Spinal cord (tissue), 10 donors: ENCODE measurements at places on chromosomes 3 and 15. TPM values are rescaled to one million over a fixed set of nuclear protein-coding genes. Genes with fewer than 3 reads are reported as not detected.

The CFAP91 gene
- total RNA-seq: 8.8 TPM

The POPDC2 gene
- total RNA-seq: 4.6 TPM

The ZDHHC23 gene
- 10.6 TPM for total RNA-seq

The GLDN gene
- total RNA-seq: 34.7 TPM

The KBTBD13 gene
- not detected for total RNA-seq

The OR5K4 gene
- total RNA-seq: not detected

The MUC13 gene
- 0.06 TPM for total RNA-seq

The LRTM1 gene
- 0.17 TPM for total RNA-seq

The GOLGA6L9 gene
- 6.1 TPM for total RNA-seq

The SPRED1 gene
- total RNA-seq: 85.8 TPM

The CMTM8 gene
- 1.0 TPM for total RNA-seq

The GRAMD2A gene
- total RNA-seq: 1.8 TPM

The RHOV gene
- total RNA-seq: 2.8 TPM

GRCh38 chr3:79405183-79405582, 362.6 kb downstream of the ROBO1 start:
- DNase-seq: no peak
- H3K4me1 ChIP-seq: no peaks in the 10 kb centered on the region
- H3K27ac ChIP-seq: no peak overlapping the region
- H3K4me3 ChIP-seq: no peak overlapping the region
- H3K36me3 ChIP-seq: no peaks in the 10 kb centered on the region

DNA sequence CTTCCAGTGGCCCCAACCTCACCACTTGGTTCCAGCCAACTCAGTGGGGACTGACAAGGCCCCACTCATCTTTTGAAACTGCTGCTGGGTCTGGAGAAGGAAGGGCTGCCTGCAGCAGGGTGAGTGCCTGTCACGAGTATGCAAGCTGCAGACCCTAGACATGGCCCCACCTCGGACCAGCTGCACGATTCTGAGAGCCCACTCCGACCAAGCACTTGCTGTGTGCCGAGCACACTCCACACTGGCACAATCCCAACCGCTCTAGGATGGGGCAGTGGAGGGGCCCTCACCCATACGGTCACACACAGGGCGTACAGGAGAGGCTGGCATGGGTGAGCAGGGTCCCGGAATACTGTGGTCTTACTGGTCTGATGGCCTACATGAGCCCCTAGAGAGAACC, 8.0 kb upstream of the PLXND1 start:
- no peak for DNase-seq
- H3K27ac ChIP-seq: no peak overlapping the region
- H3K27me3 ChIP-seq: no peaks in the 10 kb centered on the region
- peaks cover 42% of the 10 kb centered on the region for H3K4me1 ChIP-seq

- DNase-seq: no peak
- no peaks in the 10 kb centered on the region for H3K36me3 ChIP-seq
- no peak overlapping the region for H3K4me3 ChIP-seq
- no peaks in the 10 kb centered on the region for H3K27me3 ChIP-seq
Observed at GRCh38 chr3:113152849-113153248, 58.5 kb upstream of the BOC start.

DNA sequence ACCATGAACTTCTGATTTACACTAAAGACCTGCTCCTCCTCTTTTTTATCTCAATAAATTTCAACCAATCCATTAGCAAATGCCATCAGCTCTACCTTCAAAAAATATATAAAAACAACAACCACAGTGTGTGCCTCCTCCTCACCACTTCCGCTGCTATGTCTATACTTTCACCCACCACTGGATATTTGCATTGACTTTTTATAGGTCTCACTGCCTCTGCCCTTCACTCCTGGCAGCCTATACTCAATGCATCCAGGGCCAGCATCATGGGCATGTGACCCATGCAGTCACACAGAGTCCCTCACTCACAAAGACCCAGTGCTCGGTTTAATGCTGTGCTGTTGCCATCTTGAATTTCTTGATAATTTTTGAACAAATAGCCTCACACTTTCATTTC, 53.5 kb upstream of the CCDC54 start:
- no peaks in the 10 kb centered on the region for H3K36me3 ChIP-seq
- no peaks in the 10 kb centered on the region for H3K27me3 ChIP-seq
- no peak overlapping the region for H3K27ac ChIP-seq
- no peak for DNase-seq

GRCh38 chr15:75718328-75718727, 5.7 kb upstream of the CSPG4 start:
- peaks cover 5% of the 10 kb centered on the region for H3K27me3 ChIP-seq
- DNase-seq: no peak
- H3K4me3 ChIP-seq: no peak overlapping the region
- peaks cover 28% of the 10 kb centered on the region for H3K4me1 ChIP-seq

- no peak overlapping the region for H3K4me3 ChIP-seq
- no peaks in the 10 kb centered on the region for H3K4me1 ChIP-seq
- no peak overlapping the region for H3K27ac ChIP-seq
- no peak for DNase-seq
Observed at GRCh38 chr3:188516515-188516914, 362.6 kb downstream of the LPP start.

- no peaks in the 10 kb centered on the region for H3K27me3 ChIP-seq
- peaks cover 10% of the 10 kb centered on the region for H3K36me3 ChIP-seq
- peaks cover 19% of the 10 kb centered on the region for H3K4me1 ChIP-seq
- no peak overlapping the region for H3K27ac ChIP-seq
- no peak overlapping the region for H3K4me3 ChIP-seq
- DNase-seq: no peak
Observed at GRCh38 chr15:43749690-43750345, 3.6 kb downstream of the PDIA3 start.

- peaks cover 5% of the 10 kb centered on the region for H3K4me1 ChIP-seq
- H3K4me3 ChIP-seq: no peak overlapping the region
- no peaks in the 10 kb centered on the region for H3K36me3 ChIP-seq
- no peaks in the 10 kb centered on the region for H3K27me3 ChIP-seq
Observed at GRCh38 chr3:45318689-45319088, 69.7 kb upstream of the LARS2 start.

- no peaks in the 10 kb centered on the region for H3K27me3 ChIP-seq
- H3K27ac ChIP-seq: no peak overlapping the region
- DNase-seq: no peak
- no peak overlapping the region for H3K4me3 ChIP-seq
- peaks cover 45% of the 10 kb centered on the region for H3K36me3 ChIP-seq
- no peaks in the 10 kb centered on the region for H3K4me1 ChIP-seq
Observed at GRCh38 chr15:78790027-78790426, 21.2 kb downstream of the ADAMTS7 start.

- H3K27ac ChIP-seq: no peak overlapping the region
- no peaks in the 10 kb centered on the region for H3K36me3 ChIP-seq
- no peak overlapping the region for H3K4me3 ChIP-seq
- no peaks in the 10 kb centered on the region for H3K27me3 ChIP-seq
- H3K4me1 ChIP-seq: no peaks in the 10 kb centered on the region
Observed at GRCh38 chr15:39096608-39097205, 484.2 kb upstream of the THBS1 start.

GRCh38 chr3:41357271-41357670, 158.0 kb downstream of the CTNNB1 start:
- no peak for DNase-seq
- no peaks in the 10 kb centered on the region for H3K4me1 ChIP-seq
- no peaks in the 10 kb centered on the region for H3K36me3 ChIP-seq
- H3K27me3 ChIP-seq: no peaks in the 10 kb centered on the region
- H3K27ac ChIP-seq: no peak overlapping the region

- no peak for DNase-seq
- H3K36me3 ChIP-seq: no peaks in the 10 kb centered on the region
- no peaks in the 10 kb centered on the region for H3K4me1 ChIP-seq
- no peaks in the 10 kb centered on the region for H3K27me3 ChIP-seq
- no peak overlapping the region for H3K4me3 ChIP-seq
Observed at GRCh38 chr3:160049988-160050387, 61.4 kb downstream of the IL12A start.

DNA sequence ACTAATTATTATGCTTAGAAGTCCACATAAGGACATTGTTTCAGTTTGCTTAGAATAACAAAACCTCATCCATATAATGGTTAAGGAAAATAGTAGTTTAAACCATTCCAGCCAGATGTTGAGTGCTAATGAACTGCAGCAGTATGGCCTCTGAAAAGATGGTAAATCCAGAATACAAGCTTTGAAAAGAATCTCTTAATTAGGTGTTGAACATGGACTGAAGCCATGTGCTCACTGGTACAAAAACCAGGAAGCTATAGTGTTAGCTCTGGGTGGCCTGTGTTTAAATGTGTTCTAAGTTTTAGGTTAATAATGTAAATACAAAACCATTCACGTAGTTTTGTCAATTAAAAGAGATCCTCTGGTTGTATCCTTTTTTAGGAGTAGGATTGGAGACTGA, 78.2 kb downstream of the GALK2 start:
- H3K27me3 ChIP-seq: no peaks in the 10 kb centered on the region
- no peak overlapping the region for H3K27ac ChIP-seq
- DNase-seq: no peak
- H3K4me3 ChIP-seq: no peak overlapping the region
- H3K4me1 ChIP-seq: no peaks in the 10 kb centered on the region

DNA sequence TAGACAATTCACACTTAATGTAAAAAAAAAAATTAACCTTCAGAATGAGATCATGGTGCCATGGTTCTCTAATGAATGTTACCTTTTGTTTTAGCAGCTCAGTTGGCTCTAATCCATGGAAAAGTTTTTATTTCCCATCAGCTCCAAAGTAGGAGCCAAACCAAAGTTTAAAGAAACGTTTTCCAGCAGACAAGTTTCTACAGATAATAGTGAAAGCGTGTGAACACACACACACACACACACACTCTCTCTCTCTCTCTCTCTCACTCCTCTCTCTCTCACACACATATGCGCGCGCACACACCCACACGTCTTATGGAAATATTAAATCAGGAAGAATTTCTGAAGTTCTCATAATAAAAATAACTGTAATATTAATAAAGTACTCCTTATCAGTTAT, 46.9 kb downstream of the MBNL1 start:
- no peak for DNase-seq
- H3K36me3 ChIP-seq: no peaks in the 10 kb centered on the region
- H3K27ac ChIP-seq: no peak overlapping the region
- no peaks in the 10 kb centered on the region for H3K4me1 ChIP-seq
- no peaks in the 10 kb centered on the region for H3K27me3 ChIP-seq

DNA sequence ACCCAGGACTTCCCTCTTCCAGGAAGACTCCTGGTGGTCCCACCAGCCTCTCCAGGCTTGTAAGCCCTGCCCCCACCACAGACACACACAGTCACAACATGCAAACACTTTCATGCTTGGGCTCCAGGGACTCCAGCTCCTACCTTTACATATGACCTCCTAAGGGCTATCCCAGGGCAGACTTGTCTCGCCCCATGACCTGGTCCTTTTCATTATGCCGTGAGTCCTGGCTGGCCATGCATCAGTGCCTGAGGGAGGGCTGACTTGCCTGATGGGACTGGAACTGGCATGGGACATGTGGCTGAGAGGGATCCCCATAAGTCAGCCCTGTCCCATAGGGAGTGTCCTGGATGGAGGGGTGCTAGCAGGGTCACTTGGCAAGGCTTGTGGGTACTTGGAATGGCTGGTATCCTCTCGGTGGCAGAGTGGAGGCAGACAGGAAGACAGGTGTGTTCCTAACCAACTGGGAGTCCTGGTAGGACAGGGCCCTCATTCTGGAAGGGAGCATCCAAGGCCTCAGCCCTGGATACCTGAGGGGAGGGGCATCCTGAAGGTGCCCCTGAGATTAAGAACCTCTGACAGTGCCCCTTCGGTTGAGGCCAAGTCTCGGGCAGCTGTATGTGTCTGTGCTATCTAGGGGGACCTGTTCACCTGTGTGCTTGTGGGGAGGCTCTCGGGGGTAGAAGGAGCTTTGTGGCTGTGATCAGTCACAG, 540 bp upstream of the HHATL start:
- H3K4me1 ChIP-seq: peaks cover 22% of the 10 kb centered on the region
- no peaks in the 10 kb centered on the region for H3K27me3 ChIP-seq
- no peak overlapping the region for H3K27ac ChIP-seq
- H3K36me3 ChIP-seq: peaks cover 10% of the 10 kb centered on the region
- H3K4me3 ChIP-seq: no peak overlapping the region

DNA sequence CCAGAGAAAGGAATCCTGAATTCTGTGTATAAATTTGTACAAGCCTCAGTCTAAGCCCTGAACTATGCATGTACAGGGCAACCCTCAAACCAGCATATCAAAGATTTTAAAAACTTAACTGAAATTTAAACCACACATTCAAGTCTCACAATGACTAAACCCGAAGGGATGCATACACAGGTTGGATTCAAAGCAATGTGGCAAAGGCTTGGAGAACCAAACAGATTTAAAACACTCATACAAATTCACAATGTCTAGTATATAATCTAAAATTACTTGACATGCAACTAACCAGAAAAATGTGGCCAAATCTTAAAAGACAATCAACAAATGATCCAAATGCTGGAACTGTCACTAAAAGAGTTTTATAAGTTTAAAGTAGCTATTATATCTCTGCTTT, 36.4 kb downstream of the CEP152 start:
- H3K36me3 ChIP-seq: no peaks in the 10 kb centered on the region
- H3K4me1 ChIP-seq: no peaks in the 10 kb centered on the region
- H3K27ac ChIP-seq: no peak overlapping the region
- DNase-seq: no peak
- H3K27me3 ChIP-seq: no peaks in the 10 kb centered on the region

DNA sequence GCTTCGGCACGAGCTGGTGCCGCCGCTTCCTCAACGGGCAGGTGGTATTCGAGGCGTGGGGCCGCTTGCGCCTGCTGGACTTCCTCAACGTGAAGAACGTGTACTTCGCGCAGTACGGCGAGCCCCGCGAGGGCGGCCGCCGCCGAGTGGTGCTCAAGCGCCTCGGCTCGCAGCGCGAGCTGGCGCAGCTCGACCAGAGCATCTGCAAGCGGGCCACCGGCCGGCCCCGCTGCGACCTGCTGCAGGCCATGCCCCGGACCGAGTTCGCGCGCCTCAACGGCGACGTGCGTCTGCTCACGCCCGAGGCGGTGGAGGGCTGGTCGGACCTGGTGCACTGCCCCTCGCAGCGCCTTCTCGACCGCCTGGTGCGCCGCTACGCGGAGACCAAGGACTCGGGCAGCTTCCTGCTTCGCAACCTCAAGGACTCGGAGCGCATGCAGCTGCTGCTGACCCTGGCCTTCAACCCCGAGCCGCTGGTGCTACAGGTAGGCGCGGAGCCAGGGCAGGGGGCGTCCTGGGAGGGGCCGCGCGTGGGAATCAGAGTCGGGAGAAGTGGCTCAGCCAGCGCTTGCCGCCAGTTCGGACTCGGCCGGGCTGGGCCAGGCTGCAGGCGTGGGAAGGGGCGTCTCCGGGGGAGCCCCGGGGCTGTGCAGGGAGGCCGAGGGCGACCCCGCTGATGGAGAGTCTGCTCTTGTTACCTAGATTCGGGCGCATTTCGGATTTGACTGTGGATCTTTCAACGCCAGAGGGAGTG, 1.1 kb downstream of the DIPK2A start:
- H3K4me1 ChIP-seq: peaks cover 8% of the 10 kb centered on the region
- peak; percentile 57 for DNase-seq
- H3K27ac ChIP-seq: peak overlapping the region; percentile 99

GRCh38 chr3:43218156-43218555, 68.2 kb upstream of the SNRK start:
- no peaks in the 10 kb centered on the region for H3K4me1 ChIP-seq
- no peak overlapping the region for H3K27ac ChIP-seq
- H3K27me3 ChIP-seq: no peaks in the 10 kb centered on the region

- H3K36me3 ChIP-seq: no peaks in the 10 kb centered on the region
- peaks cover 6% of the 10 kb centered on the region for H3K4me1 ChIP-seq
- H3K27me3 ChIP-seq: peaks cover 2% of the 10 kb centered on the region
Observed at GRCh38 chr3:188914552-188914951, 257.2 kb upstream of the TPRG1 start.

GRCh38 chr3:66411474-66411873, 89.3 kb downstream of the LRIG1 start:
- H3K4me1 ChIP-seq: peaks cover 67% of the 10 kb centered on the region
- H3K36me3 ChIP-seq: peaks cover 58% of the 10 kb centered on the region
- no peaks in the 10 kb centered on the region for H3K27me3 ChIP-seq
- H3K27ac ChIP-seq: peak overlapping the region; percentile 65
- no peak for DNase-seq
